ENCODE measurements at places on chromosomes 5 and 9. TPM values are rescaled to one million over a fixed set of nuclear protein-coding genes. Genes with fewer than 3 reads are reported as not detected.

FOXB2 gene
- not detected for total RNA-seq

DNA sequence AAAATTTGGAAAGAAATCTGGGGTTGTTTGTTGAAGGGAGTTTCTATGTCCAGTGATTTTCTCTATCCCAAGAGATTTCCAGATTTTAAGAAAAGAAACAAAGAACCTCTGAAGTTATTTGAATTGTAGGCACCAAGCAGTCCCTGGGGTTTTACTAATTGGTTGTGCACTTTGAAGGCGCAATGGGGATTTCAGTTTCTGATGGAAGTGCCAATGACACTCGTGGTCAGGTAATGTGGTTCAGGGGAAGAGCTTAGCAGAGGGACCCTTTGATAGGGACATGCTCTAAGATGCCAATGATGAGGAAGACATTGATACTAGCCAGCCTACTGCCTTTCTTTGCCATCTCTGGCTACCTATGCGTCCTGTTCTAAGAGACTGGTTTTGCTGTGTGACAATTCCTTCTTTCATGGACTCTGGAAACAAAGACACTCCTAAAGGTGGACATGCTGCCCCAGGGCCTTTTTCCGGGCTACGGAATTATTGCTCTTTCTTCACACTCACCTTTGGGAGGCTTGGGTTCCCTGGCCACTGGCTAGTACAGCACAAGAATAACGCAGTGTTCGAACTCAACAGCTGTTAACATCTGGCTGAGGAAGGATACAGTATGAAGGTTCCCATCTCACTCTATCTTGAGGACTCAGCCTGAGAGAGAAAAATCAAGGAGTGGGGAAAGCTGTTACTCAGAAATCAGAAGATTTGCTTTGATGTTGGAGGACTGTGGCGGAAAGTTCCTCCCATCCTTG is 6.9 kb upstream of the TRAF1 start:
- DNase-seq, result no peak

DNA sequence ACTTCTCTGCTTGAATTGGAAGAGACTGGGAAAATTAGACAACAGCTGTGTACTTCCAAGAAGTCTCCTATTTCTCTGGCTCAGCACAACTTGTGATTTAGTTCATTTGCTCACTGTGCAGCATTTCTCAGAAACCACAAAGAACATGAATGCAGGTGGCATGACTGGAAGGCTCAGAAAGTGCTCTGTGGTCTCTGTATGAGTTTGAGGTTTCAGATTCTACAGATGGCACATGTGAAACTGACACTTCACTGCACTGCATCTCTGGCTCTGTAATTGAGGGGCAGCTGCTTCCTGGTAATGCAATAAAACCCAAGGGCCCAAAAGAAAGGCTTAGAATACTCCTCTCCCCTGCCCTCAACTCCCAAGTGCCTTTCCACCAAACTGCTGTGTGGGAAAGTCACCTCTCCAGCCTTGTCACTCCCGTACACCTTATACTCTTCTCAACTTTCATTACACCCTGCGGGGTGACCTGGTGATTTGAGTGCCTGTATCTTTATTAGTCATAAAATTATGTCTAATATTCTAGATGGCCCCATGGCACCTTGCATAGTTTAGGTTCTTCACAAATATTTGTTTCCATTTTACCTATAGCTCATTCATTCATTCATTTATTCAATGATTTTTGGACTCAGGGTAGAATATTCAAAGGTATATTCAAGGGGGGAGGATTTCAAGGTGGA is 82.5 kb downstream of the ESM1 start:
- DNase-seq, result peak; percentile 61

KCNV2 gene
- not detected for total RNA-seq

FAM169A gene
- total RNA-seq, result 5.3 TPM

DNA sequence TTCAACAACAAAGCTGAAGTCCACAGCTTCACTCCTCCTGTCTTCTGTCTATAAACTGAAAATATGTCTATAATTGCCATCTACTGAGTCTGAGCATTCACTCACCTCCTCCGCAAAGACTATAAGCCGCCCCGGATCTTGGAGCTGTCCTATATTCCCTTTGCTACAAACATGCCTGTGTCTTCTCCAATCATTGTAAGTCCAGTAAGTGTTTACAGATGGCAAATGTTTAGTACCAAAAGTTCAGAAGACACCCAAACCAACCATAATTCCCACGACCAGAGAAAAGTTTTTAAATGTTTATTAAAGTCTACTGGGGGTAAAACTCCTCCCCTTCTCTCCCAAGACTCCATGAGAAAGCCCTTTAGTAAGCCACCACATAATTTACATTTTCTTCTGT is 80.9 kb downstream of the EBF1 start:
- DNase-seq, result no peak

PCDHA13 gene
- total RNA-seq, result not detected

- peak; percentile 85 for DNase-seq
These were observed 39.7 kb downstream of the ZNF366 start for GRCh38 chr5:72467461-72467860.

- no peak for DNase-seq
These were observed 226.5 kb upstream of the ANKRD55 start for GRCh38 chr5:56459394-56460194.

TCF7 gene
- 5.2 TPM for total RNA-seq

GRCh38 chr9:33273972-33274328 is 9.1 kb downstream of the CHMP5 start:
- DNase-seq, result peak; percentile 65

TRIM7 gene
- total RNA-seq, result 3.2 TPM

PRR16 gene
- total RNA-seq, result 16.5 TPM

- peak; percentile 56 for DNase-seq
These were observed 27.6 kb upstream of the TSLP start for GRCh38 chr5:111043712-111044506.

ZNF658 gene
- 2.2 TPM for total RNA-seq

AGTPBP1 gene
- total RNA-seq, result 8.0 TPM

DNA sequence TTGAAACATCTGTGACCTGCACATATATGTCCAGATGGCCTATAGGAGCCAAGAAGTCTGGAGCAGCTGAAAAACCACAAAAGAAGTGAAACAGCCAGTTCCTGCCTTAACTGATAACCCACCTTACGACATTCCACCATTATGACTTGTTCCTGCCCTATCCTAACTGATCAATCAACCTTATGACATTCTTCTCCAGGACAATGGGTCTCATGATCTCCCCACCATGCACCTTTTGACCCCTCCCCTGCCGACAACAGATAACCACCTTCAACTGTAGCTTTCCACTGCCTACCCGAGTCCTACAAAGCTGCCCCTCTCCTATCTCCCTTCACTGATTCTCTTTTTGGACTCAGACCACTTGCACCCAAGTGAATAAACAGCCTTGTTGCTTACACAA is 233.8 kb downstream of the CCDC171 start:
- no peak for DNase-seq

GRCh38 chr5:161385027-161385426 is 161.5 kb downstream of the GABRB2 start:
- no peak for DNase-seq

NUP155 gene
- 66.1 TPM for total RNA-seq

DNA sequence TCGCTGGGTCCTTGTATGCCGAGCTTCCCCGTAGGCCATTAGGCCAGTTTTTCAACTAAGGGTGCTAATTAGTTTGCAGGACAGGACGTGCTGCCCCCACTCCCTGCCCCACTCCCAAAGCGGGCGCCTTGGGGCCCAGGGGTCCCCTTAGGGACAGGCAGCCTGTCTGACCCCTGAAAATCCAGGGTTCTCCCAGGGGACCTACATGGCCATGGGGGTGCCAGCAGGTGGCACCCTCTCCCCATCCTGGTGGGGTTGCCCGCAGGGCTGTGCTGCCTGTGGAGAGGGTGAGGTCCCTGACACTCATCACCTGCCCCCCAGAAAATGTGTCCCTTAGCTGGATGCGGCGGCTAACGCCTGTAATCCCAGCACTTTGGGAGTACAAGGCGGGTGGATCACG is 8.5 kb upstream of the CCDC187 start:
- DNase-seq, result peak; percentile 44

DNA sequence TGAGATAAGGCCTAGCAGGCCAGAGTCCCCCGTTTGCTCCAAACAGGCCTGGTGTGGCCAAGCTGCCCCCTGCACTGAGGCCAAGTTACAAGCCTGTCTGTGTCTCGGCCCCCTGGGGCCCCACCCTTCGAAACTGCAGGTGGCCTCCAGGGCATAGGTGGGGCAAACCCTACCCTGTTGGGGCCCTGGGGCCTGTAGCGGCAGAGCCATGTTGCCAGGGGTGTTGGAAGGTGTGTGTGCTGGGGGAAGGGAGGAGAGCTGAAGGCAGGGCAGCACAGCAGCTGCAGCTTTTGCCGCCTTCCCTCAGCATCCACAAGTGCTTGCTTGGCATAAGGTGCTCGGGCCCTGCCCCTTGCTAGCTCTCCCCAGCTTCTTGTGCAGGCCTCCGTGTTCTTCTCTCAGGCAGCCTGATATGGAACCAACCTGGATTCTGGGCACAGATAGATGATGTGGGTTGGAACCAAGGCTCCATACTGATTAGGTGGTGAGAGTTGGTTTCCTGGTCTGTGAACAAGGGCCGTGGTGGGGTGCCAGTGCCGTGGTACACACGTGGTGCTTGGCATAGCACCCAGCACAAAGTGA is 12.7 kb downstream of the IRF1 start:
- DNase-seq, result no peak

PCDHGC4 gene
- 0.69 TPM for total RNA-seq

Data from M059J (cell line).